ELF-1 (cell line): ENCODE measurements at places on chromosomes 5 and 9.
A peak's percentile ranks its signal among the peaks of the same experiment; 100 is the strongest.

- DNase-seq, result no peak
These were observed 19.1 kb upstream of the SH3RF2 start for GRCh38 chr5:145917288-145917687.

GRCh38 chr5:138616508-138616907 is 41.3 kb upstream of the HSPA9 start:
- DNase-seq, result no peak

DNA sequence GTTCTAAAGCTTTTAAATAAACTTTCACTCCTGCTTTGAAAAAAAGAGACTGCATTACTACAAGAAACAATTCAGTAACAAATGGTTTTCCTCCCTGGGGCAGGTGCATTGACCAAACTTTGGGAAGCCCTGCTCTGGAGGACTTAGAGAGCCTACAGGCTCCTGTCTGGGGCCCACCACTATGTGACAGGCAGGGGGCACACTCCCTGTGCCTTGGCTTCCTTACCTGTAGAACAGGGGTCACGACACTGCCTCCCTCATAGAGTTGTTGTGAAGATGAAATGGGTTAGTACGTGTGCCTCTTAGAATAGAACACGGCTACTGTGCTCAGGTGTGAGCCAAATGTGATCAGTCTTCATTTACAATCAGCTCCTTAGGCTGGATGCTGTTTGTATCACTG is 130.1 kb downstream of the GPBP1 start:
- DNase-seq, result peak; percentile 13

DNA sequence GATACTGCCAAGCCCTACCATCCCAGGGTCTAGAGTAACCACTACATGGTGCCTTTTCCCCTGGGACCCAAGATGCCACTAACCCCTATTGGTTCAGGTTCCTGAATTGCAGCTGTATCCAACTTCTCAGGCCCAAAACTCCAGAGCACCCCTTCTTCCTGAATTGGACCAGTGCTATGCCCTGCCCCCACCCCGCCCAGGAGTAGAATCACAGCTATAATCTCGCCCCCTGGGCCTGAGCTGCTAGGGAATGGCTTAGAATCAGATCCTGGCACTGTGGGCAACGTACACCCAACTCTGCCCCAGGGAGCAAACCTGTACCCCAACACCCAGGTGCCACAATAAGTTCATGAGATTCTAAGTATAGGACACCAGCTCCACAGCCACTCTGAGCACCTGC is 206.3 kb downstream of the CACNA1B start:
- DNase-seq, result no peak

- DNase-seq, result no peak
These were observed 71.0 kb downstream of the MED10 start for GRCh38 chr5:6307304-6307703.

GRCh38 chr5:170430866-170431437 is 41.8 kb upstream of the KCNMB1 start:
- peak; percentile 38 for DNase-seq

- DNase-seq, result peak; percentile 69
These were observed 36.0 kb downstream of the CAMK2A start for GRCh38 chr5:150253416-150254208.

DNA sequence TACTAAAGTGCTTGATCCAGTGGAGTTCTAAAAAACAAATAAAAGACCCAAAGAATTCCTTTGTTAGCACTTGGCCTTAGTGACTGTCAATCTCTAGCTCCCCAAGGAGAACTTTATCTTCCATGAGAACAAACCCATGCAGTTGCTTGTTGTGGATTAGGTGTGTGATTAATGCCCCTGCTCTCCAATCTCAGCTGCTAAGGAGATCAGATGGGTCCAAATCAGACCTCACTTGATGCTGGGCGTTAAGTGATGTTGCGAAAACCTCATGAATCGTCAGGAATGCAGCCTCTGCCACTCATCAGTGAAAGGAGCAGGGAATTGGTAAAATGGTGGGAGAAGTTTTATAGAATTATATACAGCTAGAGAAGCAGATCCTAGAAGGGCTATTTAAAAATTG is 133.7 kb downstream of the DMAC1 start:
- DNase-seq, result no peak

GRCh38 chr9:121783521-121784507 is 132.4 kb downstream of the DAB2IP start:
- peak; percentile 59 for DNase-seq

DNA sequence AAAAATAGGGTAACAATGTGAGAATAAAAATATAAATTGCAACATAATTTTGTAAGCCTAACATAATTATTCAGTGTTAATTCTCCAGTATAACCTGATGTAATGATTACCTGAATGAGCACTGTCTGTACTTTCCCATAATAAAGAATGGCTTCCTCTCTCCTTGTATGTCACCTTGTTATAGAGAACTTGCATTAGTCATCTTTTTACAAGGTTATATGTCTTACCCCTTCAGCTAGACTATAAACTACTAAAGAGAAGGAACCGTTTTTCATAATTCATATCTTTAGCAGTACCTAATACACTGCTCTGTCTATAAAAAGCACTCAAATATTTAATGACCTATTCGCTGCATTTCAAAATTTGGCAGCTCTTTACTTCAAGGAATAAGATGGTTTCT is 19.8 kb downstream of the STRBP start:
- no peak for DNase-seq

- no peak for DNase-seq
These were observed 71.3 kb upstream of the OTULINL start for GRCh38 chr5:14510156-14510734.

DNA sequence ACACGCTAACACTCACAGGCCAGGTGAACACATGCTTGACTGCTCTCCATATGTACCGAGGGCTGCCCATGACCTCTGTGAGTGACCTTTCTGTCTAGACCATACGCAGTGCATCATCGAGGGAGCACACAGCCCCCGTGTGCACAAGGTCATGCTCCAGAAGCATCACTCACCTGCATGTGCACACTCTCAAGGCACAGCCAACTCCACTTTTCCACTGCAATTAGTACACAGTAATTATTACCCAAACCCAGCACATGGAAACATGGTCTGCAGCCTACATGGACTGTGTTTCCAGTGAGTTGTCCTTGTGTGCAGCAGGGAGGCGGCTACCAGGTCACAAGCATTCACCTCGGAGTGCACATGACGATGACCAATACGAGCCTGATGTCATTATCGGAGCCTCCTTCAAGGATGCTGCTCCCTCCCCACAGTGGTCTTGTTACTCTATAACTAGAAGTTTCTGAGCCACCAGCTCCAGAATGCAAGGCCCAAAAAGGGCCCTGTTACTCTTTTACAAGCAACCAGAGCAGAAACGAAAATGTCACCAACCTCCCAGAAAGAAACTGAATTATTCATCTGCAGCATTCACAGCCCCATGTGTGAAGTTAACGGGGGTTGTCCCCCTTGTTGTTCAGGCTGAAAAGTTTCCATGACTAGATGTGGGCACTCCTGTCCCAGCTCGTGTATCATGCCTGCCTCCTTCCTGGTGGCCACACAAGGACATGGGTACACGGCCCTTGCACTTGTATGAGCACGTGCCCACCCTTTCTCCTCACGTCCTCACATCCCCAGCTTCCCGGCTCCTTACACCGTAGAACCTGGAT is 31.2 kb downstream of the SEMA4D start:
- DNase-seq, result no peak

DNA sequence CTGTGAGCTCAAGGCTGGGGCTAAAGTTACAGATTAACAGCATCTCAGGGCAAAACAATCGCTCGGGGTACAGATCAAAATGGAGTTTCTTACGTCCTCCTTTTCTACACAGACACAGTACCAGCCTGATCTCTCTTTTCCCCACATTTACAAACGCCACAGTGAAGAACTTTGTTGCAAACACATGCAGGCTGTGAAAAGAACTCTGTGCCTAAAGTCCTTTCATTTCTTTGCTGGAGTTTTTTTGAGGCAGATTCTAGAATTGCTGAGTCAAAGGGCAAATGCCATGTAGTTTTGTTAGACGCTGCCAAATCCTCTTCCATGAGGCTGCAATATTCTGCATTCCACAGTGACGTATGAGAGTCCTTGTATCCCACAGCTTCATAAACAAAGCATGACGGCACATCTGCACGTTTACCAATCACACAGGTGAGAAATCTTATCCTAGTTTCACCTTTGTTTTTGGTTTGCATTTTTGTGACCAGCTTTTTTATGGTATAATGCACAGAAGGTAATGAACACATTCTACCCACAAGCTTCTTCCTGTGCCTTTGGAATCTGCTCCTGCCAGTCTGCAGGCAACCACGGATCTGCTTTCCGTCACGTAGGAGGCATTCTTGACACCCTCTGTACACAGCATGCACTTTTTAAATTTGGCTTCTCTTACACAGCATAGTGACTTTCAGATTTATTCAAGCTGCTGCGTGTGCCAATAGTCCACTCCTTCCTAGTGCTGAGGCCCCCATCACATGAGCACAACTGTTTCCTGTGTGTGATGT is 44.6 kb upstream of the LPCAT1 start:
- DNase-seq, result no peak

GRCh38 chr5:87413343-87413645 is 564 bp upstream of the CCNH start:
- no peak for DNase-seq

GRCh38 chr5:173858021-173858669 is 30.0 kb upstream of the CPEB4 start:
- DNase-seq, result no peak

GRCh38 chr5:137563646-137564397 is 64.7 kb upstream of the SPOCK1 start:
- no peak for DNase-seq

DNA sequence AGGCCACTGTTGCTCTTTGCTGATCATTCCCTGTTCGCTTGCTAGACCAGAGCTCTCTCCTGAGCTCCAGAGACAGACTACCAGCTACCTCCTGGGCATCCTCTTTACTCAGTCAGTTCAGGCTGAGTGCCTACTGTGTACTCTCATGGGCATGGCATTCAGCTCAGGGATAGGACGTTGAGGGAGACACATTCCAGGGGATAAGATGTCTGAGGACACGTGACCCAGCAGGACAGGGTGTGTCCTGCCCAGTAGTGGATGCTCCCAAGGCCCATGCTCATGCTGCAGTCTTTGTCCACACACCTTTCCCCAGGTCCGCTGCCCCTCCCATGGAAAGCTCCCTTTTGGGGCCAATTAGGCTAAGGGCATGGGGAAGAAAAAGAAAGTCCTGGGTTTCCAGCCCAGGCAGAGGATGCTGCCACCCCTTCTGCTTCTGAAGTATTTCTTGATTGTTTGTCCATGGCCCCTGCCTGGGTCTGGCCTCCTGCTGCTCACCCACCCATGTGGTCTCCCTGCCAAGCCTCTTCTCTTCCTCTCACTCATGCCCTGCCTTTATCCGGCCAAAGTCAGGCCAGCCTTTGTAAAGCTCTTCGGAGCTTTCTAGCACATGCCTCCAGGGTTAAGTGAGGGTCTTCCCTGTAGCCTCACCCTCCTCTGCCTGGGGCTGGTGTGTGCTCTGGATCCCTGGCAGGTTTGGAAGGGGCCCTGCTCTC is 60.5 kb upstream of the PITX1 start:
- no peak for DNase-seq

DNA sequence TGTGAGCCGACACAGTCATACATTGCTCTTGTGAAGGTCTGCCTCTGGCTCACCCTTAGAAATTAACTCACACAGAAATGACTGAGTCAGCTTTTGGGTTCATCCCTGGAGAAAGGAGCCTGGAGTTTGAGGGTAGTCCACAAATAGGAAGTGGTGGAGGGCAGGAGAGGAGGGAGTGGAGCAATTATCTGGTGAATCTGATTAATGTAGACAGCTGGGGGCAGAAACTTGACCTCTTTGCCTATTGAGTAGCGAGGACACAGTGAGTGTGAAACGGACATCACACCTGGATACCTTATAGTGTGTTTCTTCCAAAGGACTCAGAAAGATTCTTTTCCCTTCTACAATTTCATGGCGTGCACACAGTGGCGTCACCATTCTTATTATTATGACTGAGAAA is 48.5 kb upstream of the MSX2 start:
- no peak for DNase-seq

GRCh38 chr5:150642567-150642927 is 2.1 kb downstream of the SYNPO start:
- DNase-seq, result peak; percentile 84

DNA sequence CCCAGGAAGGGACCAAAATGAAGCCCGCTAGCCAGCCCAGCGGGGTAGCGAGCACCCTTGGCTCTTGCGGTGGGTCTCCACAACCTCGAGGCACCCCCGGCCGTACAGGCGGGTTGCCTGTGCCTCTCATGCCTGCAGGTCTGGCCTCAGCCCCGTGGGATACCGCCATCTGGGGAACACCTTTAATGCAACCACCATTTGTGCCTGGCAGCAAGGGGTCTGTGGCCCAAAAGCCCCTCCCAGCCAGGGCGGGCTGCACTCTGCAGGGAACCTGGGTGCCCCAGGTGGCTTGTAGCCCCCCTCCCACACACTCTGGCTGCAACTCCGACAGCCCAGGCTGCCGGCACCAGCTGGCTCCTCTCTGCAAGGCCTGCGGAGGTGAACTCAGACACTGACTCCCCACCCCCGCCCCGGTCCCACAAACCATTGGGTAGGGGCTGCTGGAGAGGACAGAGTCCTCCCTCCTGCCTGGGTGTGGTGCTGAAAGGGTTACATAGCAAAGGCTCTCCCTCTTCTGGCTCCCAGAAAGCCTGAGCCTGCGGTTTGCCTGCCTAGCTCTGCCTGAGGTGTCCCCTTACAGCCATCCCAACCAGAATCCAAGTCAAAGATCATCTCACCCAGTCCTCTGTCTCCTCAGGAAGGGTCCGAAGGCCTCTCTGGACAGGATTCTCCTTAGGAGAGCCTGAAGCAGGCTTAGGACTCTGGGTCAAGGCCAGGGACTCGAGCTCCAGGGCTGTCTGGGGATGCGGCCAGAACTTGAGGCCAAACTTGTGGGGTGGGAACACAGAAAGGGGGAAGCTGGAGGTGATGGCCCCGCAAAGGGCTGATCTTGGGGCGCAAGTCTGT is 109.4 kb downstream of the PSD2 start:
- DNase-seq, result peak; percentile 69

GRCh38 chr5:146395193-146395592 is 51.9 kb upstream of the TCERG1 start:
- peak; percentile 75 for DNase-seq

- peak; percentile 23 for DNase-seq
These were observed 223.3 kb downstream of the NDUFS4 start for GRCh38 chr5:53783624-53784228.

- DNase-seq, result no peak
These were observed 355.3 kb downstream of the ZSWIM6 start for GRCh38 chr5:61687371-61687770.

- DNase-seq, result no peak
These were observed 1046.2 kb upstream of the DMAC1 start for GRCh38 chr9:8845808-8846207.

GRCh38 chr5:1299511-1299850 is 4.6 kb upstream of the TERT start:
- DNase-seq, result no peak
